ENCODE measurements at places on chromosomes 4 and X.

- no peak for DNase-seq
Observed at GRCh38 chr4:136865526-136865925, 666.8 kb downstream of the PCDH18 start.

DNA sequence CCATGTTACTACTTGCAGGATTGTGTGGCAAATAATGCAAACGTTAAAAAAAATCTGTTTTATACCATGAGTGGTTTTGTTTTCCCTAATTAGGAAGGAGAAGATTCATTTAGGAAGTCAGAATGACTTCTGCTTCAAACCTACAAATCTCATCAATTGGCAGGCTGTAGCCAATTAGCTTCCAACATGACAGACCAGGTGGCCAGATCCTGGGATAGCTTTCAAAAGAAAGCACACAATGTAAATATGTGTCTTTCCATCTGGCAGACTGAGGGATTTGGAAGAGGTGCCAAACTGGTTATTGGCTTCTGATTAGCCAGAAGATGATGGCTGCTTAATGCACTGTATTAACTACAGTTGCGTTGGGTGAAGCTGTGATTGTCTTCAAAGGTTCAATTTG is 432.8 kb downstream of the ANKRD50 start:
- no peak for DNase-seq

DNA sequence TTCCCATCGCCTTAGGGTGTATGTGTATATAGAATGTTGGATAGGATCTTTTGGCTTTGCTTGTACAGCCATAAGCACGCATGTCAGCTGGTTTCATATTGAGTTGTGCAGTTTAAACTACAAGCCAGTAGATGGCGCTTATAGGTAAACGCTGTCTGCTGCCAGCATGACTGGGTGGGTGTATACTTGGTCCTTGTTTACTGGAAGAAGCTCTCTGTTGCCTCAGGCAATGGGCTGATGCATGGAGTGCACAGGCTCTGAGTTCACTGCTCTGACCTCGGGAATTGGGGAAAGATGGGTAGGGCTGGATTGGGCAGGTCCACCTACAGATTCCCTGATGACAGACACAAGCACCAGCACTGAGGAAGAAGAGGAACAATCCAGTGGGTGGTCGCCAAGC is 831.5 kb downstream of the STIM2 start:
- no peak for DNase-seq

DNA sequence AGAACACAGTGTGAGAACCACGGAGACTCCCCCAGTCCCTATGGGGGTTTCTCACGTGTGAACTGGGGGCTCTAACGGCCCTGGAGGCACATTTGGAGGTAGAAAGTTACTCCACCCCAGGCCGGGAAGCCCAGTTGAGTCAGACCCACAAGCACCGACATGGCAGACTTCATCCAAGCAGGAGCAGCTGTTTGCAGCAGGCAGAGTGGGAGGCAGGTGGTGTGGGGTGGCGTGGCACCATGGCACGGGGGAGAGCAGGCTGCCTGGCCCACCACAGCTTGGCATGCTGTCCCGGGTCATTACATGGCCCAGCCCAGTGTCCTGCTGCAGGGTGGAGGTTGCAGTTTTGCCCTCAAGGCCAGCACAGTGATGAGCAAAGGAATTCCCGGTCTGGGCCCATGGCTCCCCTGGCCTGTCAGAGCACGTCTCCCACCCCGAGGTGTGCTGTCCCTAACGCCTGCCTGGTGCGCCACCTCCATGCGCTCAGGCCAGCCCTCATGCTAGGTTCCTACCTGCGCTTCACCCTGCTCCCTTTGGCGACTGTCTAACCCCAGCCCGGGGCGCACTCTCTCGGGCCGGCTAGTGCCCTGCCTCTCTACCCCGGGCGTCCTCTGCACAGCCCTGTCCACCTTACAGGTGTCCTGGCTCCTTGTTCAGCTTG is 90.6 kb upstream of the AFAP1 start:
- no peak for DNase-seq

GRCh38 chr4:74408639-74409038 is 36.3 kb upstream of the AREG start:
- DNase-seq, result no peak

GRCh38 chr4:79290376-79290775 is 35.5 kb downstream of the NAA11 start:
- no peak for DNase-seq

DNA sequence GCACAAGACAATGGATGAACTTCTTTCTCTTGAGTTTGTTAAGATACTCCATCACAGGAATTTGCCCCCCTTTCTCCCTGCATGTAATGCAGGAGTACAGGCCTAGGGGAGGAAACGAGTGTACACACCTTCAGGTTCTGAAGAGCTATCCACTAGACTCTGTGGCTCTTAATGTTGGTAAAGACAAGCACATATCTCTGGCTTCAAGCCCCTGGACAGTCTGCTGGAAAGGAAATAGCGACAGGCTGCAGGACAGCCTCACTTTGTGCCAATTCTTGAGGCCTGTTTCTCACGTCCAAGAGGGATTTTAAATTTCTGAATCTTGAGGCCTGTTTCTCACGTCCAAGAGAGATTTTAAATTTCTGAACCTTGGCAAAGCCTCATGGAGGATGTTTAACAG is 87.1 kb downstream of the RLIM start:
- DNase-seq, result no peak

DNA sequence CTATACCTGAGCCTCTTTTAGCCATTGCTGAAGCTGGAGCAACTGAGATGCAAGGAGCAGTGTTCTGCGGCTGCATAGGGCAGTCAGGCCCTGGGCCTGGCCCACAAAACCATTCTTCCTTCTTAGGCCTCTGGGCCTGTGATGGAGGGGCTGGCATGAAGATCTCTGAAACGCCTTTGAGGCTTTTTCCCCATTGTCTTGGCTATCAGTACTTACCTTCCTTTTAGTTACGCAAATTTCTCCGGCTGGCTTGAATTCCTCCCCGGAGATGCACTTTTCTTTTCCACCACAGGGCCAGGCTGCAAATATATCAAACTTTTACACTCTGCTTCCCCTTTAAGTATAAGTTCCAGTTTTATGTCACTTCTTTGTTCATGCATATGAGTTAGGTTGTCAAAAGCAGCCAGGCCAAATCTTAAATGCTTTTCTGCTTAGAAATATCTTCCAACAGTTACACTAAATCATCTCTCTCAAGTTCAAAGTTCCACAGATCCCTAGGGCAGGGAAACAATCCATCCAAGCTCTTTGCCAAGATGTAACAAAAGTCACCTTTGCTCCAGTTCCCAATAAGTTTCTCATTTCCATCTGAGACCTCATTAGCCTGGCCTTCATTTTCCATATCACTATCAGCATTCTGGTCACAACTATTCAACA is 194.4 kb upstream of the PCDH7 start:
- no peak for DNase-seq

GRCh38 chrX:103791228-103791627 is 14.6 kb downstream of the PLP1 start:
- DNase-seq, result no peak

- no peak for DNase-seq
Observed at GRCh38 chr4:23887173-23887572, 2.7 kb downstream of the PPARGC1A start.

DNA sequence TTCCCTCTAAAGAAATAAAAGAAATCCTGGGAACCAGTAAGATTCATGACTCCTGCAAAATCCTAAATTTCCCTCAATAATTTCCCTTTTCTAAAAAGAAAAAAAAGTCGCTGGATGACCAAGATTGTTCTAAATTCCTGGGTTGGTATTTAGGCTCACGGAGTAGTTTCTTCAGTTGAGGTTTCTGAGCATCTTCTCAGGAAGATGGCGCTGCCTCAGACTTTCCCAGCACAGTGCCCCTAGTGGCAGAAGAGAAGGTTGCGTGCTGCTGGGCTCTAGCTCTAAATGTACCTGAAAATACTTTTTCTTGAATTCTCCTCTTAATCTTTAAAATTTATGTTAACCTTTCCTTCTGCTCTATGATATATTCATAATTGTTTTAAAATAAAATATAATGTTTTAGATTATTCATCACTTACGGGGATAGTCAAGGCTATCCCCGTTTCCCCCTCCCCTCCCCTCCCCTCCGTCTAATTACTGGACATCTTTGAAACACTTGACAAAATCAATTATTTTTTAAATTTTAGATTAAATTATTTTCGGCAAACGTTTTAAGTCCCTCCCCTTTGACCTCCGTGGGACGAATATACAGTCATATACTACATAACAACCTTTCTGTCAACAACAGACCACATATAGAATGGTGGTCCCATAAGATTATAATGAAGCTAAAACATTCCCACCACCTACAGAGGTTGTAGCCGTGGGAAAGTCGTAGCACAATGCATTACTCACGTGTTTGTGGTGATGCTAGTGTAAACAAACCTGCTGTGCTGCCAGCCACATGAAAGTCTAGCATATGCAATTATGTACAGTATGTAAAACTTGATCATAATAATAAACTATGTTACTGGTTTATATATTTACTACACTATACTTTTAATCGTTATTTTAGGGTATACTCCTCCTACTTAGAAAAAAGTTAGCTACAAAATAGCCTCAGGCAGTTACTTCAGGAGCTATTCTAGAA is 41.0 kb upstream of the GATB start:
- peak; percentile 56 for DNase-seq

DNA sequence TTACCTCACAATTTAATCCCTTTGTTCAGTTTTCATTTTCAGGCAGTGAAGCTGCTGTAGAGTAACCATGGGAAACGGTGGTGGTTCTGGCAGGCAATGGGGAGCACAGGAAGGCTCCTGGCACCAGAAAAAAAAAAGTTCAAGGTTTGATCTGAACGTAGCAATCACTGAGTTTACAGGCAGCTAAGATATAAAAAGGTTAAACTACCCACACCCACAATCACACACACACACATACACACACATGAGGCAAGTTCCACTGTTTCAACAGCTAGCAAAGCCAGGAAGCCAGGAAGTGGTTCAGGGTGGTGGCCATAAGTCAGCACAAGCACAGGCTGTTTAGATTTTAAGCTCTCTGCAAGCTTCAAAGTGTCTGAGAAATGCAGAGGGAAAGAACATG is at the start of gene SULT1B1:
Gene SULT1B1, minus strand, starts transcription at position 166 of the 400 bp plus-strand sequence. CDS start 5,403 bp downstream, outside the sequence.
- DNase-seq, result no peak

- DNase-seq, result no peak
Observed at GRCh38 chr4:30768277-30768676, 48.1 kb downstream of the PCDH7 start.
